ENCODE measurements at places on chromosomes 12 and 14.

DNA sequence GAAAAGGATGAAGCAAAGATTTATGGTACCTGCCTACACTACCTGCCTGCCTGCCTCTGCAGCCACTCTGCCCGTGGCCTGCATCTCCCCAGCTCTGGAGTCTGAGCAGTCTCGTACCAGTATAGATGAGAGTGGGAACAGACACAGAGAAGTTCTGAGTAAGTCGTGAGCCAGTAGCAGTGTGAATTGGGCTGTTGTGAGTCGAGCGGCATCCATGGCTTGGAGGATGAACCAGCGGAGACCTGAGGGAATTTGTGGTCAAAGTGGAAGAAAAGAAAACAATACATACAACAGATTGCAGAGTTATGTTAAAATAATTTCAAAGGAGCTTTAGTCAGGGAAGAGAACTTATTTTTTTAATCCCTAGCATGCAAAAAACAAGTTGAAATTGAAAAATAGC is 25.3 kb downstream of the C2CD5 start:
- no peak for DNase-seq

- no peak for DNase-seq
These were observed 35.0 kb downstream of the GNG2 start for GRCh38 chr14:51895375-51895774.

- no peak for DNase-seq
These were observed 14.0 kb upstream of the INSM2 start for GRCh38 chr14:35519986-35520385.

DNA sequence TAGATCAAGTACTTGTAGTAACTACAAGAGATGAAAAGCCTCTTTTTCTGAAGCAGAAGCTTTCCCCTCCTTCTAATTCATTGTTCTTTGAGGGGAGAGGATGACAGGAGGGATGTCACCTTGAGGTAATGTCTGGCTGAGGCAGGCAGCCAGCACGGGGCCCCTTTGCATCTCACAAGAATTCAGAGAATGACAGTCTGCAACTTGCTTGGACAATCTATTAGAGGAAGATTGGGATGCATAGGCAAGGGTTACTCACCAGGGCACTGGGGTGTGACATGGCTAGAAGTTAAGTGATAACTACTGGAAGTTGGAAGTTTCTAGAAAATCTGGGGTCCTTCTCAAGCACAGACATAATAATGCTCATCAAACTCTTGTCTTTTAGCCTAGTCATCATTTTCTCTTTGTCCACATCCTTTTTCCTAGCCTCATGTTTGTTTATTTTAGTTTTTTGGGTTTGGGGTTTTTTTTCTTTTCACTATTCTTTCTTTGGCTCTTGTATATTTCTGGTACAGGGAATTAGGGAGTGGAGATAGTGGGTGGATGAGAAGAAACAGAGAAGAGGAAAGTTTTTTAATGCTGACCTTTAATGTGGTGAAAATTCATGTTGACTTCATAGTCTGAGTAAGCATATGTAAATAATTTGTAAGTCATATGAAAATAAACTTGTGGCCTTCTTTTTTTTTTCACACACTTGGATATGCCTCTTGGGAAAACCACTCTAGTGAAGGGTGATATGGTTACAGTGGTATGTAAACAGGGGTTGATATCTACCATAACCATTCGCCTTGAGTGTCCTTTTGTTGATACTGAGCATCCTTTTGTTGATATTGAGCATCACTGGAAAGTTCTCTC is 55.1 kb downstream of the TTLL5 start:
- DNase-seq, result no peak

- no peak for DNase-seq
These were observed 149.2 kb upstream of the BTG1 start for GRCh38 chr12:92294676-92295440.

GRCh38 chr12:95949477-95950206 is 6.5 kb downstream of the AMDHD1 start:
- DNase-seq, result no peak

DNA sequence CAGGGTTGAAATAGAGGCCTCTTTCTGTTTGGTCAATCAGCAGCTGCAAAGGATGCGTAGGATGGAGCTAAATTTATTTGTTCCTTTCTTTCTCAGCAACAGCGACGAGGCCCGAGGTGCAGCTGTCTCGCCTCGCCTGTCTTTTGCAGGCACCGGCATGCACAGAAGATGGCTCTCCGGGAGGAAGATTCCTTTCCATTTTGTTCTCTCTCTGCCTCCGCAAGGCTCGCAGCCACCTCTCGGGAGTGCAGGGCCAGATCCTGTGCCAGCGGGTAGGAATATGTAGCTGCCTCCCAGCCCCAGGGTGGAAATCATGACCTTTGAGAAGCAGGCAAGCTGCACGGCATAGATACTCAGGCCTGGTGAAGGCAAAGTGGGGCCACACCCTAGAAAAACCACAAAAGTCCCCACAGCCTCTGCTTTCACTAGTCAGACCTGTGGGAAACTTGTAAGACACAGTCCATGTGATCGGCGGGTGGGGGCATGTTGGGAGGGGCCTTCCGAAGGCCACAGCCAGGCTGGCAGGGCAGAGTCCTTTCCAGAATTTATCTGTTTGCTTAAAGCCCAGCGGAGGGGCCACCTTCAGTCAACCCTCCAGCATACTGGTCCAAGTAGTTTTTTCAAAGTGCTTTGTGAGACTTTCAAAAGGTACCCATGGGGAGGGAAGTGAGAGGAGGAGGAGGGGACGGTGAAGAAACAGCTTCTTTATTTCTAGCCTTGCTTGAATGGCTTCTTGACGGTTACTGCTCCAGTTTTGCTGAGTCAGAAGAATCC is at the start of gene MAP1LC3B2:
MAP1LC3B2 (plus strand) TSS at position 220 of the 774 bp plus-strand sequence. CDS start 16,562 bp downstream, outside the sequence.
- peak; percentile 40 for DNase-seq

DNA sequence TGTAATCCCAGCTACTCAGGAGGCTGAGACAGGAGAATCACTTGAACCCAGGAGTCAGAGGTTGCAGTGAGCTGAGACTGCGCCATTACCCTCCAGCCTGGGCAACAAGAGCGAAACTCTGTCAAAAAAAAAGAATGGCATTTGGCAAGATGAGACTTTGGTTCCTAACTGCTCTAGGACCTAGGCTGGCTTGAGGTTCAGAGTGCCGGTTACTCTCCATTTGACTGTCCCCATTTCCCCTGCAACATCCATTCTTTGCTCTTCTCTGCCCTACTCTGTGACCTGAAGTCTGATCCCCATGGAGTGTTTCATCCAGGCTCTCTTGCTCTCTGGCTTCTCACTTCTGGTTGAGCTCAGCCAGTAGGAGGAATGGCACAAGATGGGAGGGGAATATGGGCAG is 26.2 kb upstream of the PPP4R3A start:
- DNase-seq, result no peak

GRCh38 chr14:61132336-61132735 is 148.8 kb downstream of the TMEM30B start:
- no peak for DNase-seq

- DNase-seq, result no peak
These were observed 2.3 kb upstream of the ITGA5 start for GRCh38 chr12:54421175-54421878.

GRCh38 chr12:14846042-14846587 is 2.8 kb upstream of the ART4 start:
- DNase-seq, result no peak

- DNase-seq, result no peak
These were observed 146.4 kb downstream of the PHETA1 start for GRCh38 chr12:111222523-111222922.

GRCh38 chr14:68405961-68406360 is 386.9 kb downstream of the ZFP36L1 start:
- DNase-seq, result no peak

DNA sequence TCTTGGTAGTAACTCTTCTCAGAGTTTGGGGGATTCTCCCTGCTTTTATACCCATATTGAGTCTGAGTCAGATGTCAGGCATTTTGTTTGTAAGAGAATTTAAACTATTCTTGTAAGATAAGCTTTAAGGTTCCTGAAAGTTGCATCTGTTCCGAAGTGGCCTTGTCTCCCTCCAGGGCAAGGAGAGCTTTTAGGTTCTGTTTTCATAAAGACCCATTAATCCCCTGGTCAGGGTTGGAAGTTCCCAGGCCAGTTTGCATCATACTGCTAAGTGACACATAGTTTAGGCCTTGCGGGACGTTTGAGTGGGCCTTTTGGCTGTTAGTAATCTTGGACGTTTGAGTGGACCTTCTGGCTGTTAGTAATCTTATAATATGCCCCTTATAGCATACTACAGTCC is 396.7 kb downstream of the NPAS3 start:
- DNase-seq, result no peak

GRCh38 chr14:49314737-49315136 is 271.4 kb downstream of the RPS29 start:
- DNase-seq, result no peak

DNA sequence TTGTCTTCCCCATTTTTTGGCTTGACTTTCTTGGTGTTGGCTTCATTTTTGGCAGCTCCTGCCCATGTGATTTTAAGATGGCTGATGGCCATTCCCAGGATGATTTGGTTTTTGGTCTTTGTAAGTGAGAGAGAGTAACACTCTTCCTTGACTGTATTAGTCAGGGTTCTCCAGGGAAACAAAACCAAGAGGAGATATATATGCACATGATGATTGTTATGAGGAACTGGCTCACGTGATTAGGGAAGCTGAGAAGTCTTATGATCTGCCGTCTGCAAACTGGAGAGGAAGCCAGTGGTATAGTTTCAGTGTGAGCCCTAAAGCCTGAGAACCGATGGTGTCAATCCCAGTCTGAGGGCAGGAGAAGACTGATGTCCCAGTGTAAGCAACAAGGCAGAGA is 146.6 kb downstream of the NRXN3 start:
- DNase-seq, result no peak

GRCh38 chr14:93033084-93033982 is 82.4 kb downstream of the ITPK1 start:
- no peak for DNase-seq

DNA sequence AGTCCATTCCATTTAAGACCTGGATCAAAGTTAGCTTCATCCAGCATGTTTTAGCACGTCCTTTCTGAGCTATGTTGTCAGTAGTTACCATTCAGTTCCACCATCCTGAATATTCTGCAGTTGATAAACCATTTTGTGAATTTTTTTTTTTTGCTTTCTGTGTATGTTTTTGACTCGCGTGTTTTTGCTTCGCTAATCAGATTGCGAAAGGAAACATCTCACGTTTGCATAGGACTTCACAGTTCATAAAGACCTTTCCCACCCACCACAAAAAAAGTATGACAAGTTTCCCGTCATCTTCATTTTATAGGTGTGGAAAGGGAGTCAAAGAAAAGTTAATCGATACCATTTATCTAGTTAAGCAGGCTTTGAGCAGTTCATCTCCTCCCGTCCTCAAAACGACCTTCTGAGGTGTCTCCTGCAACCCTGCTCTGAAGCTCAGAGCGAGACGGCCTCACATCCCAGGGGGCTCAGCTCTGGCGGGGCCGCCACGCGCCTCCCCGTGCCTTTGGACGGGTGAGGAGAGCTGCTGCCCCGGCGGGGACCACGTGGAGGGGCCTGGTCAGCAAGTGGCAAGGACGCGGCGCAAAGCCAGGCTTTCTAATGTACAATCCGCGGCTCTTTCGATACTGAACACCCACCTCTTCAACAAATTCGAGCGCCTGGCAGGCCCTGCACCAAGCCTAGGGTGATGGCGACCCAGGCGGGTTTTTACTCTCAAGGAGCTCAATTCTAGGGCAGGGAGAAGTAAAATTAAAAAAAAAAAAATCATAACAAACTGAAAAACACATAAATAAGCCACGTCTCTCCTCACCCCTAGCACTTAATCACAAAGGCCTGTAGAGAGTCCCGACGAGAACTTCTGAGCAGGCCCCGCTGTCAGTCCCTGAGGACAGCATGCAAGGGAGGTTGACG is 988 bp upstream of the TMEM263 start:
- no peak for DNase-seq

- DNase-seq, result no peak
These were observed 117.7 kb downstream of the PRKCH start for GRCh38 chr14:61438860-61439765.

GRCh38 chr14:38207736-38208617 is at the start of gene SSTR1:
TSS of gene SSTR1 (plus strand) at chr14:38207904. CDS start at chr14:38209390, 1,486 bp downstream.
- DNase-seq, result no peak

- DNase-seq, result no peak
These were observed 29.6 kb downstream of the EEA1 start for GRCh38 chr12:92899386-92900001.

- no peak for DNase-seq
These were observed 8.4 kb upstream of the SLC25A47 start for GRCh38 chr14:100314724-100315123.

- no peak for DNase-seq
These were observed 220.1 kb upstream of the C14orf180 start for GRCh38 chr14:104359301-104359968.

- DNase-seq, result no peak
These were observed 152.4 kb downstream of the KIF26A start for GRCh38 chr14:104290756-104291122.

DNA sequence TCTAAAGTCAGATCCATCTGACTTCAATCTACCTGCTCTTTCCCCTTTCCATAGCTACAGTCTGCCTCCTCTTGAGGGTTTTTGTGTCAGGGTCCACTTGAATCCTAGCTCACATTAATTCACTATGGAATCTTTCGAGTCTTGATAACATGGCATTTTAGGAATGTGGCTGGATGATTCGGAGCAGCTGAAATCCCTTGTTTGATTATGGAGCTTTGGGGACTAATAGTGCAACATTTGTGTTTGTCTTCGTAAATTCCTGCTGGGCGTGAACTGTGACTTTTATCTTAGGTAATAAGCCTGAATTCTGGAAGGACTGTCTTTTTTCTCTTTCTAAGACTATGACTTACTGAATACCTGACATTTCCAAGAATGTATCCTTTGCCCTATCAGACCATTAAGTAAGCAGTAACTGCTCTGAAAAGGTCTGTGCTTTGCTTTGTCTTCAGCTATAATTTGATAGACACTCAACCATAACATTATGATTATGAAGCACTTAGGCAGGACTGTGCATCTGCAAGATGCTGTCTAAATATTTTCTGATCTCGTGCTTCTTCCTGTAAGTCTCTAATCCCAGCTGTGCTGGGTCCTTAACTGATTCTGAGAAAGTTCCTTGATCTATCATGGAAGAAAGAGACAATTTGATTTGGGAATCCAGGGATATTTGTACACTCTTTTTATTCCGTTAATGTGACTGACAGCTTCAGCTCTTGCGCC is 19.0 kb upstream of the PELI2 start:
- DNase-seq, result no peak

DNA sequence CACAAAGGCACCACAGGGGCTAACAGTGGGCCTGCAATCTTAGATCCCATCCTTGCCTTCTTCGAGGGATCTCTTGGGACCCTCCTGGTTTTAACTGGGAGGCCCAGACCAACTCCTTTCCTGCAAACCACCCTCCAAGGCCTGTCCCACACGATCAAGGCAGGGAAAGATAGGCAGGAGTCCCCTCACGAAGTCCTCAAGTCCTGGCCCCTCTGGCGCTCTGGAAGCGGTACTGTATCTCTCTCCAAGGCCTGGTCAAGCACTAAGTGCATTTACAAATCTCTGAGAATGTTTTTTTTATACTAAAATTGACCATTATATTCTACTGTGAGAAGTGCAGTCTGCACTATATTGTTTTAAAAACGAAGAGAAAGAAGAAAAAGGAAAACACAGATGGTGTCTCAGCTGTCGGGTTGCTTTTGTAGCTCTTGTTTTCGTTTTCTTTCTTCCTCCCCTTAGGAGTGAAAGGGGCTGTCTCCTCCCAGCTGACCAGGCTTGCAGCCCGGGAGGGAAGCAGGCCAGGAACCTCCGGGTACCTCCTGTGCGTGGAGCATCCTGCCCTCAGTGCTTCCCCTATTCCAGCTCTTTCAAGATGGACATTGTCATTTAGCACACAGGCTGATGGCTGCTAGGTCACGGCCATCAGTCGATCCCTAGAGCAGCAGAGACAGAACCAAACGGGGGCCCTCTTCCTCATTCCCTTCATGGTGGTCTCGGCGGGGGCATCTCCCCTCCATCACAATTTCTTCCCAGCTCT is 56.7 kb downstream of the FAM222A start:
- DNase-seq, result no peak

- DNase-seq, result no peak
These were observed 1.9 kb downstream of the LMO3 start for GRCh38 chr12:16603916-16604575.
